ENCODE measurements at places on chromosomes 2 and 18.

- DNase-seq: no peak
Measured at GRCh38 chr2:158179660-158180059, 78.0 kb downstream of the UPP2 start.

- DNase-seq: no peak
Measured at GRCh38 chr2:167752734-167753133, 494.7 kb downstream of the STK39 start.

DNA sequence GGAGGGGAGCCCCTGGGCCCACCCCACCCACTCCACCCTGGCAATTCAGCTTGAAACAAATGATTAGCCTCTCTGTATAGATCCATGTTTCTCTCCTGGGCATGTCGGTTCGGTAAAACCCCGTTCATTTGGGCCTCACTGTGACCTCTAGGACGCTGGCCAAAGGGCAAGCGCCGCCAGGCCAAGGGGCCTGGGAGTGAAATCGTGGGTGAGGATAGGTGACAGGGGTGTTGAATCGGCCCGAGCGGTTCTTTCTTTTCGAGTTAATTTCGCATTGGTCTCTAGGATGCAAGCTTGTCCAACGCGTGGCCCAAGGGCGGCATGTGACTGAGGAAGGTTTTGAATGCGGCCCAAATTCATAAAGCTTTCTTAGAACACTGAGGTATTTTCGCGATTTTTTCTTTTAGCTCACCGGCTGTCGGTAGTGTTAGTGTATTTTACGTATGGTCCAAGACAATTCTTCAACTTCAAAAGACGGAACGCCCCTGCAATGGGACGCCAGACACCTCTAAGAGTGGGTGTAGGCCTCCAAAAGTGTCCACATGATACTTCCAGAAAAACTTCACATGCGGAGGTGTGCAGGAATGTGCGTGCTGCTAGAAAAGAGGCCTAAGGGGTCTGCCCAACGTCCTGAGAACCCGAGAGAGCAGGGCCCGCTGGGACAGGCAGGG is 9.8 kb upstream of the ARID5A start:
- DNase-seq: no peak

GRCh38 chr2:34652636-34653035 is 1053.5 kb upstream of the FAM98A start:
- DNase-seq: no peak

DNA sequence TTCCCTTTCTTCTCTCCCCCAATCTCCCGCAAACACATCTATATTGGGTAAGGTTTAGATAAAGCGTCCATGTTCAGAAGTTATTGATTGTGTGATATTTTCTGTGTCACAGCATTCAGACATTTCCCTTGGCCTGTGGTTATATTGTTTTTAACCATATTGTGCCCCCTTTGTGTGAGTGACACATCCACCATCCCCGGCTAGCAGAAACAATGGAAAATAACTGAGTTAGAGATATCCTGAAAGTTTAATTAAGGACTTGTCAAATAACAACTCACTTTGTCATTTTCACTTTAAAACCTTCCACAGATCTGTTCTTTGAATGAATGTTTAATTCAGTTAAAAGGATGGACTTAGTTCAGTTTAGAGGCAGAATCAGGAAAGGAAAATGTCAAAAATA is 151.0 kb downstream of the KCNJ3 start:
- DNase-seq: no peak

DNA sequence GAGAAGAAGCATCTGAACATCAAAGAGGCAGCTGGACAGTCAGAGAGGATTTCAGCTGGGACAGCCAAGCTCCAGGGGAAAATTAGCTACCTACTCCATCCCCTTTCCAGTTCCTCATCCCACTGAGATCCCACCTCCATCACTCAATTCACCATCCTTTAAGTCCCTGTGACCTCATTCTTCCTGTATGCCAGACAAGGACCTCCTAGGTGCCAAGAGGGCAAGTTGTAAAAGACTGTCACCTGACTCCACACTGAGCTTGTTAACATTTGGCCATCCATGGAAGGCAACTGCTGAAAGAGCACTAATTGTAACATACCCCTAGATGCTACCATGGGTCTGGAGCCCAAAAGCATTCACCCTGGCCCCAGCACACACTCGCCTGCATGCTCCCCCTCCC is 97.8 kb downstream of the KYNU start:
- no peak for DNase-seq

DNA sequence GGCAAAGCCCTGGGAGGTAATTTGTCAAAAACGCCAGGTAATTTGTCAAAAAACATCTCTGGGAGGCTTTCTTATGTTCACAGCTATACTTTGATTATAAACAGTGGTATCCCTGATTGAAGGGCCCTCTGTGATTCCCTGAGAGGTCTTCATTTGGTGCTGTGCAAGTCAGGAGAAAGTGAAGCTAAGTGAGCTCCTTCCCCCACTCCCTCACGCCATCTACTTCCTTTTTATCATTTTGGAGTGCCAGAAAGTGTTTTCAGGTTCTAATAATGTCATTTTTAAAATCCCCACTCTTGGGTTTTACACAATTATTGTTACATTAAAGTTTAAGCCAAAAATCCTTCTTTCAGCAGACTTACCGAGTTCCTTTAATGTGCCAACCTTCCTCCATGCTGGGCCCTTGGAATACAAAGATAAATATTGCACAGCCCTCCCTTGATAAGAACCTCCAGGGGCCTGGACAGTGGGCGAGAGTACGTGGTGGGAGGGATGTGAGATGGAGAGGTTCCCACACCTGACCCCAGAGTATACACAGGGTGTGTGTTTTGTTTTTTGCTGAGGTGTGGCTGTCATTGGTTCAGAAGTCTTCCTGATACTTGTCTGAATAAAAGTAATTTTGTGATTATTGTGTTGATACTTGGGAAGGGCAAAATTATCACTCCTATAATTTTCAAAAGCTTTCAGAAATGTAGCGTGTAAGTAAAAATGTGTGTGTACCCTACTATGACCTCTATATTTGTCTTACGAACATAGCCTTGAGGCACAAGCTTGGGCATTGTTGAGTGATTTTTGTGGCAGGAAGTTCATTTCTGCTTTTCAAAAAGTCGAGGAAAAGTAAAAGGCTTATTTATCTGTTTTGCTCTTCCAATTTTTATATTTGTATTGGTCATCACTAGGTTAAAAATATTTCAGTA is 8.2 kb downstream of the MAPRE2 start:
- DNase-seq: no peak

GRCh38 chr2:235493775-235494715 is at the start of gene AGAP1:
AGAP1 (plus strand) TSS chr2:235494043.
- DNase-seq: no peak

GRCh38 chr2:149860276-149860921 is 272.8 kb upstream of the MMADHC start:
- DNase-seq: peak; percentile 61

DNA sequence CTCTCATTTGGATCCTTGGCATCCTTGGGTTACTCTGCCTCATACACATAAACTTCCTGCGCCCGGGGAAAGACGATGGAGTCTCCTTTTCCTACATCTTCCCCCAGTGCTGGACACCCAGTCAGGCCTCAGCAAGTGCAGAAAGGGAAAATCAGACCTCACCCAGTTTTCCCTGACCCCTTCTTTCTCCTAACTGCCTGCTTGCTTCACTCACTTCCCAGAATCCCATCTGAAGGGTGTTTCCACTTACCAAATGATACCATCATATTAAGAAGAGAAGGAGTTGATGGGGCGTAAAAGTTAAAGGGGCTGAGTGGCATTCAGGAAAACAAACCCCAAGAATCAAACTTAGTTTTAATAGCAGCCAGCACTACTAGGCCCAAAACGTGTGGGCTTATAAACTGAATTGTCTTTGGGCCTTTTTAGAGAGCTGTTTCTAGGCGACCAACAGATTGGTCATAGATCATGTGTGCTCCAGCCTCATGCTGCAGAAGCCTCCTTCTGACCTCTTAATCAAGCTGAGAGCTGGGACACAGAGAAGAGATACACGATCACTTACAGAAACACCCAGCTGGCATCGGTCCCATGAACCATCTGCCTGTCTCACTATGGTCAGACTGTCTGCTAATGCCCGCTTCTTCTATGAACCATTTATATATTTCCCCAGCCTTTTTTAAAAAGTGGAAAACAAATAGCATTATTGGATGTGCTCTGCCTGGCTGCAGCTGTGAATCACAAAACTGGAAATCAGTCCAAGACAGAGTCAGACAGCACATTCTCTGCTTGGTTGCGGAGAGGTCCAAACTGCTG is 165.7 kb upstream of the SLC14A2 start:
- DNase-seq: no peak
